ENCODE measurements at places on chromosomes 12 and 14. TPM values are rescaled to one million over a fixed set of nuclear protein-coding genes. Genes with fewer than 3 reads are reported as not detected.

Gene KRT78
- not detected for total RNA-seq

Gene UBE3B
- 40.4 TPM for total RNA-seq

Gene ACACB
- 165 TPM for total RNA-seq

Gene SLC8B1
- 15.2 TPM for total RNA-seq

Gene KRT79
- total RNA-seq = 0.77 TPM

Gene RTN1
- 1.1 TPM for total RNA-seq

Gene IL22
- not detected for total RNA-seq

Gene TUNAR
- not detected for total RNA-seq

Gene LRP1-AS
- total RNA-seq = not detected

Gene SERPINA1
- total RNA-seq = 7.1 TPM

Gene SDR9C7
- not detected for total RNA-seq

Gene CAPZA3
- total RNA-seq = not detected

Gene MUCL1
- total RNA-seq = not detected

Gene PRB2
- not detected for total RNA-seq

- DNase-seq = no peak
Observed at GRCh38 chr14:24072881-24073877, 1.8 kb downstream of the CPNE6 start.

GRCh38 chr14:66649498-66649897 is 141.6 kb downstream of the GPHN start:
- no peak for DNase-seq

GRCh38 chr14:34170882-34171281 is 220.0 kb upstream of the EGLN3 start:
- DNase-seq = no peak

DNA sequence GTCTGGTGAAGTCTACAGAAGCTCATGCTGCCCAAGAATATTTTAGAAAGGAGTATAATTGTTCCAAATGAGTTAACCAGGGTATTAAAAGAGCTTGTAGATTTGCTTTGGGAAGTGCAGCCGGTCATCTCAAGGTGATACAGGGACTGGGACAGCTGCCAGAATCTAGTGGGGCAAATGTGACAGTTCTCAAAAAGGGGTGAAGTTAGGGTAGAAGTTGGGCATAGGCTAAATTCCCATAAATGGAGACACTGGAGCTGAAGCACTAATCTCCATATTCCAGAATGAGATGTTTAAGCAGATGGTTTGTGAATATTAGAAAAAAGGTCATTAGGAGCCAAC is 94.7 kb downstream of the ANO6 start:
- peak; percentile 36 for DNase-seq

GRCh38 chr14:95431199-95432143 is 85.0 kb downstream of the SYNE3 start:
- no peak for DNase-seq

- DNase-seq = peak; percentile 70
Observed at GRCh38 chr12:113174461-113175384, 10.6 kb downstream of the DDX54 start.

DNA sequence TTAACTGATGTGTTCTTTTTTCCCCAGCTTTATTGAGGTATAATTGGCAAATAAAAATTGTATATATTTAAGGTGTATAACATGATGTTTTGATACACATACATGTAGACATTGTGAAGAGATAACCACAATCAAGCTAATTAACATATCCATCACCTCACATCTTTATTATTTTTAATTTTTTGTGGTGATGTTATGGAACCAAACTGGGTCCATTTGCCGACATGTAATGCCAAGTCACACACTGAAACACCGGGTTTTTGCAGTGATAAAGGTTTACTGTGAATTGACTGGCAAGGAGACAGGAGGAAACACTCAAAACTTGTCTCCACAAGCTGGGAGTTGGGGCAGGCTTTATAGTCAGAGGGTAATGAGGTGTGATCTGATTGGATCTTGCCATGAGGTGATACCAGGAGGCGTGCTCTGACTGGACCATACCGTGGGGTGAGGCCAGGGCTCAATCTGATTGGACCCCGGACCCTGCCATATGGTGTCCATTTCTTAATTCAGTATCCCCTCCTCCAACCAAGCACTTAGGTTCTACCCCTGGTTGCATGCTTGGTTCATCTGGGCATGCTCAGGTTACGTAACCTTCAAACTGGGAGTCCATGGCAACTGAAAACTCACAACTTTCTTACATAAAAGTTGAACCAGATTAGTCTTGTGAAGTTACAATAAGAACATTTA is 11.8 kb upstream of the WSCD2 start:
- DNase-seq = no peak

- DNase-seq = no peak
Observed at GRCh38 chr12:106976668-106977067, 10.3 kb downstream of the MTERF2 start.

GRCh38 chr14:90491911-90492531 is 95.2 kb downstream of the CALM1 start:
- DNase-seq = no peak

- DNase-seq = no peak
Observed at GRCh38 chr12:69475237-69475975, 5.2 kb downstream of the FRS2 start.

DNA sequence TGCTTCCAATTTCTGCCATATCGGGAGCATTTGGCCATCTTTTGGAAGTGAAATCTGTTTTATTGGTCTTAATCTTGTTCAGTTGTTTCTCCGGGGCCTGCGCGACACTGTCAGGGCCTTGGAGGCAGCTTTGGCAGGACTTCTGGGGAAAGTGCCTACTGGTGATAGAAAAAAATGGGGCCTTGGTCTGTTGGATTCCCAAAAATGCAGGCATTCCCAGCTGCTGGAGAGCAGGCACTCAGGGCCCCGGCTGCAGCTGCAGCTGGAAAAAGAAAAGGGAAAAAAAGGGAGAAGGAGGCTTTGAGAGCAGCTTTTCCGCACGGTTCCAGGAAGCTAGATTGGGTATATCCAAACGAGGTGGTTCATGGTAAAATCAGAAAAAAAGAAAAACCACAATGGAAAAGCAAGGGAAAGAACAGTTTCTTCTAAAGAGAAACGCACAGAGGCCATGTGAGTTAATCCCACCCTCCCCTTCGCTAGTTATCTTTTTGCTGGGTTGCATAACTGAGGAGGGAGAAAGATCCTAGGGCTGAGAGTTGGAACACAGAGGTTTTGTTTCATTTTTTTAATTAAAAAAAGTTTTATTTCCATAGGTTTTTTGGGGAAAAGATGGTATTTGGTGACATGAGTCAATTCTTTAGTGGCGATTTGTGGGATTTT is 134.7 kb upstream of the RFLNA start:
- DNase-seq = no peak

GRCh38 chr12:90593596-90594295 is 361.2 kb downstream of the CCER1 start:
- no peak for DNase-seq

- no peak for DNase-seq
Observed at GRCh38 chr14:52922656-52923055, 28.2 kb downstream of the FERMT2 start.

- DNase-seq = no peak
Observed at GRCh38 chr14:100675699-100676684, 50.7 kb upstream of the DLK1 start.

DNA sequence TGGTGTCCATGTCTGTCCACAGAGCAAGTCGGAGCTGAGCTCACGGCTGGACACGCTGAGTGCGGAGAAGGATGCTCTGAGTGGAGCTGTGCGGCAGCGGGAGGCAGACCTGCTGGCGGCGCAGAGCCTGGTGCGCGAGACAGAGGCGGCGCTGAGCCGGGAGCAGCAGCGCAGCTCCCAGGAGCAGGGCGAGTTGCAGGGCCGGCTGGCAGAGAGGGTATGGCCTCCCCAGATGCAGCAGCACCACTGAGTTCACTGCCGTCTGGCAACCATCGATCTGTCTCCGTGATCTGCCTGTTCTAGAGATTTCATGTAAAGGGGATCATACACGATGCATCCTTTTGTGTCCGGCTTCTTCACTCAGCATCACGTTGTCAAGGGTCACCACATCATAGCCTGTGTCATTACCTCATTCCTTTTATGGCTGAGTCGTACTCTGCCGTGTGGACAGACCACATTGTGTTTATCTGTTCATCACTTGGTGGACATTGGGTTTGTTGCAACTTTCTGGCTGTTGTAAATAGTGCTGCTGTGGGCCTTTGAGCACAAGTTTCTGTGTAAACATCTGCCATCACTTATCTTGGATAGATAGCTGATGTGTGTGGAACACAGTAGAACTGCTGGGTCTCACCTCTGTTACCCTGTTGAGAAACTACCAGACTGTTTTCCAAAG is 21.9 kb downstream of the HIP1R start:
- no peak for DNase-seq

DNA sequence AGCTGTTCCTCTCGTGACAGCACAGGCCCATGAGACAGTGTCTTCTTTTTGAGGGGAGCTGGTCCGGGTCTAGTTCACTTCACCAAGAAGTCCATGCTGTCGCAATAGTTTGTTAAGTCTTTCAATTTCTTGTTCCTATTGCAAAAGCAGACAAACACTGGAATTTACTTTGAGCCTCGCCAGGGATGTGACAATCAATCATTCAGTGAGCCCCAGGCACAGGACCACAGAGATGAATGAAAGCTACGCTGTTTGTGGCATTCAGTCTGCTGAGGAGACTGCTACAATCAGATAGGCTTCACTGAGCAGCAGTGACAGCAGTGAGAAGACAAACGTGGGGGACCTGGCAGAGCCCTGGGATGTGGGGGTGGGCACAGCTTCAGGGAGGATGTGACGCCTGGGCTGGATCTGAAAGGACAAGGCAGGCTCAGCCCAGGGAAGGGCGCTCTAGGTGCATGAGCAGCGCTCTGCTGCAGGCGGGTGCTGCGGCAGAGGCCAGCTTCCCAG is 35.5 kb downstream of the TCTN1 start:
- no peak for DNase-seq

DNA sequence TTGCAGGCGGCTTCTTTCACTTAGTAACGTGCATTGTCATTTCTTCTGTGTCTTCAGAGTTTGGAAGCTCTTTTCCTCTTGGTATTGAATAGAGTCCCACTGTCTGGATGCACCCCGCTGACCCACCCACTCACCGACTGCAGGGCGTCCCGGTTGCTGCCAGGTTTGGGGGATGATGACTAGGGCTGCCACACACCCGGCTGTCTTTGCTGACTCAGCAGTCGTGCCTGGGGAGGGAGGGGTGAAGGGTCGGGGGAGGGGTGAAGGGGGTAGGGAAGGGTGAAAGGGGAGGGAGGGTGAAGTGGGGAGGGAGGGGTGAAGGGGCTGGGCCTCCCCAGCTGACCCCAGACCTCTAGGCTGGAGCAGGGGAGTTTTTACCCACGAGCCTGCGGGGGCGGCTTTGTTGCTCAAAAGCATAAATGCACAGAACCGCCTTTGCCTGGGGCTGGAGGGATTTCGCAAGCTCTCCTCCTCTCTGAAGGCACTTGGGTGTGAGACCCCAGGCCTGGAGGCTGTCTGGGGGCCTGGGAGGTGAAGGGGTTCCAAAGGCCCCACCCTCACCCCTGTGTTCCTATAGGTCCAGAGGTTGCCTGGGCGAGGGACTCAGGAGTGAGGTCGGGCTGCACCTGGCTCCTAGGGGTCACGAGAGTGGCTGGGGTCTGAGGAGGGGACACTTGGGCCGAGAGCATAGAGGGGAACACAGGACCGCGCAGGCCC is 31.3 kb upstream of the ULK1 start:
- DNase-seq = no peak

- no peak for DNase-seq
Observed at GRCh38 chr12:58408516-58408915, 467.1 kb downstream of the ATP23 start.

- DNase-seq = no peak
Observed at GRCh38 chr12:81896771-81897170, 137.6 kb upstream of the PPFIA2 start.

DNA sequence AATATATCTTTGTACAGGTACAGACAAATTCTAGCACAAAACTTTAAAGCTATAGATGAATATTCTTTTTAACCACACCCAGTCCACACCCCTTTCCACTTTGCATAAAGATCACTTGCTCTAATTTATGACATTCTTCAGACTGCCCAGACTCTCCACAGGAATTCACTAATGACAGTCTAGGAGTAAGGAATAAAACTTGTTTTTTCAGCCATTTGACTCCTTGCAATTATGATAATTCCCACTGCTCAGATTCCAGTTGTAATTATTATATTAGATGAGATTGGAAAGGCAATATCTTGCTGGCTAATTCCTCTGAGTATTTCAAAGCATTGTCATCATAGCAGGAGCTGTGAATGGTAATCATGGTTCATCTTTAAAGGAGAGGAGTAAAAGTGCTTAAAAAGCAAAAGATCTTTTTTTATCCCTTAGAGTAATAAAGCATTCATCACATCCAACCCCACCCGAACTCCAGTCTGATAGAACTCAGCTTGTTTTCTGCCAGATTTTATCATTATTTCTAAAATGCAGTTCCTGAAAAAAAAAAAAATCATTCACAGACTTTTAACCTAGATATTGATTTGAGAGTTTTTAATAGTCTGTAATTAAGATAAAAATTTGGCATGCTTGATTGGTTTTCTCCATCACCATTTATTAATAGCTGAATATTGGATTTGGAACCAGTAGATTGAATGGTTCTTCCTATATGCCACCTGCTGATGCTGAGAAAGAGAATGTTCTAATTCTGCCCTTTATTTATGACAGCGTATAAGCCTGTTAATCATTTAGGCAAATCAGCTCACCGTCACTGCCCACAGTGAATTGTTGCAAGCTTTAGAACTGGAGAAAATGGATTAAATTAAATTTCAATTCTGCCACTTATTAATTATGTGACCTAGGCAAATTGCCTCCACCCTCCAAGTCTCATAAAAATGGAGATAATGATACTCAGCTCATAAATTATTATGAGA is 93.9 kb upstream of the RASSF8 start:
- DNase-seq = no peak

DNA sequence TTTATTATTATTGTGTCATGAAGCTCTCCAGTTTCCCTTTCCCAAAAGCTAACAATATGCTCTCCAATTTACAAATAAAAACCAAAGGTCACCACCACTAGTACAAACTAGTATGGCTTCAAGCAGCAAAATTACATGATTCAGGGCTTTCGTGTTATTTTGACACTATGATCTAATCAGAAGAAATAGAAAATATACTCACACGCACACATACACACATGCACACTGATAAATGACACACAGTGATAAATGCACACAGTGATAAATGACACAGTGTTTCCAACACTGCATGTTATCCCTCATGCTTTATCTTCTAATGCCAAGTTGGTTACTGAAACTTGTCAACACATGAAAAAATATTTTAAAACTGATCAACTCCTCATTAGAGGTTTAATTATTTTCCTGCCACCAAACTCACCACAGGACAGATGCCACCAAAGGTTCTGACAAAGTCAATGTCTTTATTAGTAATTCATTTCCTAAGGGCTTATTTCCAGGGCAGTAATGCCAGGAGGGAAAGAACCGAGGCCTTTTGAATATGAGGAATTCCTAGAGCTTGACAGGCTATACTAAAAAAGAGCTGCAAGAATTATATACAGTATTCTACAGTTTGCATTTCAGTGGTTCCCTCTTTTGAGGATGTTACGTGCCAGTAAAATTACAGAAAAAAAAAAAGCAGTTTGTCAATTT is 82.4 kb downstream of the PPP2R5E start:
- DNase-seq = no peak

DNA sequence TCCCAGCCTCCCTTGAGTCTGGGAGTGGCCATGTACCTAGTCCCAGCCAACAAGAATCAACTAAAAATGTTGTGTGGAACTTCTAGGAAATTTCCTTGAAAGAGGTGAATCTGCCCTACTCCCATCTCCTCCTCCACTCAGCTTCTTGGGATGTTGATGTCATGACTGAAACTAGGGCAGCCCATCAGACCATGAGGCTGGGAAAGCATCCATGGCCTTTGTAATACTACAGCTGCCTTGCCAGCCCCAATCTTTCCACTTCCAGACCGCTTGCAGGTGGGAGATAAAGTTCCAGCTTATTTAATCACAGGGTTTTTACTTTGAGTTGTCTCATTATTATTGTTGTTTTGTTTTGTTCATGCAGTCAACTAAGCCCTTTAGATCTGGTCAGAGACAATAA is 170.3 kb upstream of the LMNTD1 start:
- DNase-seq = no peak

Measured in left cardiac atrium (tissue), 4 donors.